ENCODE measurements at places on chromosomes 12 and 14.

- DNase-seq = no peak
Measured at GRCh38 chr14:52885230-52885629, 65.6 kb downstream of the FERMT2 start.

DNA sequence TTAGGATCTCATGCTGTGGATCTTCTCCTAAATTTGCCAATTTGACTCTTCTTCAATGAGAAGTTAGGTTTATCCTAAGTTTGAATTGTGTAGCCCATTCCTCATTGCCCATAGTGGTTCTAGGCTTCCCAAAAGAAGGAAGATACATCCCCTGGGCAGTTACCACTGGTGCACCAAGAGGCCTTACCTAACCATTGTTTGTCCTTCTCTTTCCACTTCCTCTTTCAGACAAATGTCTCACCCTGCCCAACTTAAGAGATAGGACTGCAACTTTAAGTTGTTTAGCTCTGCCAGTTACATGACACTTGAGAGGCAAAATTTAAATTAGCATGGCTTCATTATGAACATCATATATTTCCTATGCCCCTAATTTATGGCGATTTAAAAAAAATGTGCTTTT is 9.4 kb upstream of the KCNH3 start:
- no peak for DNase-seq

GRCh38 chr12:108175310-108175709 is 46.2 kb downstream of the WSCD2 start:
- no peak for DNase-seq

GRCh38 chr12:39764944-39765560 is 145.4 kb upstream of the ABCD2 start:
- DNase-seq = no peak

DNA sequence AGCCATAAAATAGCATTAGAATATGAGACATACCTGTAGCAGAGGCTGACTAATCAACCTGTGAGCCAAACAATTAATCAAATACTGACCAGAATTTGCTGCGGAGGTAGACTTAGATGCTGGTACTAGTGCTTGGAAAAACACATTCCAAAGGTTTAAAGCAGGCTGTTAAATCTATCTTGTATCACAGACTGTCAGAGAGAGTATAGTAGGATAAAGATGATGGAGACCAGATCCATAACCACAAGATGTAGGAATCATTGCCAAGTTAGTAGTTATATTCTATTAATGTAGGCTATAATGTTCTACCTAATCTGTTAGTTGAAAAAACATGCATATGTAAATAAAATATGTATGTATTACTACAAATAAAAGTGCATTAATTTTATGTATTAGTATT is 726.2 kb downstream of the SLC6A15 start:
- no peak for DNase-seq
